Dermis blood vessel endothelial cell (primary cell): ENCODE measurements at places on chromosomes 3 and 15. TPM values are rescaled to one million over a fixed set of nuclear protein-coding genes. Genes with fewer than 3 reads are reported as not detected.

- DNase-seq, result no peak
These were observed 49.2 kb downstream of the SLC15A2 start for GRCh38 chr3:121943431-121943830.

GRCh38 chr3:99720985-99721632 is 82.7 kb downstream of the COL8A1 start:
- peak; percentile 50 for DNase-seq

PRTG gene
- 2.6 and 7.5 TPM in 2 replicates for total RNA-seq

DNA sequence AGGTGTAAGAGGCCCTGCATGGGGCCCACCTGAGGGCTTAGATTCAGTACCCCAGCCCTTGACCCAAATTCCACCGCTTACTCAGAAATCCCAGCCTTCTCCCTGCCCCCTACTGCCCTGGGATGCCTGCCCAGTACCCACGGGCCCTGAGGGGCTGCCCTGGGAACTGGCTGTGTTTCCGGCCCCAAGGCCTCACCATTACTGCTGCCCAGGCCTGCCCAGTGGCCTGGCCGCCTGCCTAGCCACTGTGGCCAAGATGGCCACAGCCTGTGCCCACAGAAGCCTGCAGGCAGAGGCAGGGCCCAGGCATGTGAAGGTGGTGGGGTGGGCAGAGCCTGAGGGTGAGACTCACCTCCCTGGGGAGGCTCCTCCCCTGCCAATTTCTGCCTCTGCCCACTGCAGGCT is 6.1 kb upstream of the PRKCD start:
- no peak for DNase-seq

DNA sequence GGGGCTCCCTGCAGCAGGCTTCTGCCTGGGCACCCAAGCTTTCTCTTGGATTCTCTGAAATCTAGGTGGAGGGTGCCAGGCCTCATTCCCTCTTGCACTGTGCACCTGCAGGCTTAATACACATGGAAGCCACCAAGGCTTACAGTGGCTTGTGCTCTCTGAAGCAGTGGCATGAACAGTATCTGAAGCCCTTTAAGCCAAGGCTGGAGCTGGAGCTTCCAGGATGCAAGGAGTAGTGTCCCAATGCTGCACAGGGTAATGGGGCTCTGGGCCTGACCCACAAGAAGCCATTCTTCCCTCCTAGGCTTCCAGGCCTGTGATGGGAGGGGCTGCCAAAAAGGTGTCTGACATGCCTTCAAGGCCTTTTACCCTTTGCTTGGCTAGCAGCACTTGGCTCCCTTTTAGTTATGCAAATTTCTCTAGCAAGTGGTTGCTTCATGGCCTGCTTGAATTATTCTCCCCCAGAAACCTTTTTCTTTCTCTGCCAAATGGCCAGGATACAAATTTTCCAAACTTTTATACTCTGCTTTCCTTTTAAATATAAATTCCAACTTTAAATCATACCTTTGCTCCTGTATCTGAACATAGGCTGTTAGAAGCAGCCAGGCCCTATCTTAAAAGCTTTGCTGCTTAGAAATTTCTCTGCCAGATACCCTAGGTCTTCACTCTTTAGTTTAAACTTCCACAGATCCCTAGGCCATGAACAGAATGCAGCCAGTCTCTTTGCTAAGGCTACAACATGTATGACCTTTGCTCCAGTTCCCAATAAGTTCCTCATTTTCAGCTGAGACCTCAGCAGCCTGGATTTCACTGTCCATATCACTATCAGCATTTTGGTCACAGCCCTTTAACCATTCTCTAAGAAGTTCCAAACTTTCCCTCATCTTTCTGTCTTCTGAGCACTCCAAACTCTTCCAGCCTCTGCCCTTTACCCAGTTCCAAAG is 201.1 kb upstream of the LRRFIP2 start:
- no peak for DNase-seq

DPPA4 gene
- not detected in 2 replicates for total RNA-seq

- no peak for DNase-seq
These were observed 788.7 kb upstream of the DPPA4 start for GRCh38 chr3:110126065-110126464.

- DNase-seq, result peak; percentile 64
These were observed 54.4 kb downstream of the ANXA2 start for GRCh38 chr15:60343221-60343970.

DNA sequence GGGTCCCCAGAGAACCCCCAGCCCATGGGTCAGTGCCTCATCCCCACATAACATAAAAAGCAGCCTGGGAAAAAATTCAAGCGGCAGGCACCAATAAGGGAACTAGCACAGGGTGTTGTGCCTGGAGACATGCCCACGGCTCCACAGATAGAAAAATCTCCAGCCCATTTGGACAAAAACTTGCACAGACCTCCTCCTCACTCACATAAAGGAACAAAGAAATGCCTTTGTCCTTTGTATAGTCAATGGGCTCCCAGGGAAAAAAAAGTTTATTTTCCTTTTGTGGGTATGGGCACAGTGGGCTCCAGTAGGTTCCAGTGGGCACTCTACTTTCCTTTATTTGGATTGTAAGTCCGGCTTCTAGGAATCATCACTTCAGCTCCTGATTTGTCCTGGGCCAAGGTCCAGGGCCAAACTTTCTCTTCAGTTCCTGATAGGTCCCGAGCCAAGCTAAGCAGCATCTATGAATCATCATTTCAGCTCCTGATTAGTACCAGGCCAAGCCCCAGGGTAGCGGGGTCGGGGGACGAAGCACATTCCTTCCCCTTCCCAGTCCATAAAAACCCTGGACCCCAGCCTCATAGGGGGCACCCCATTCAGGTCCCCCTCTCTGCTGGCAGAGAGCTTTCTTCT is 1.6 kb upstream of the DNAH12 start:
- no peak for DNase-seq

GRM7 gene
- total RNA-seq, result 0.05 TPM in 1 of 2 replicates, not detected in the other
